NCI-H187 treated with DMSO at 0.1 percent for 48 hours (cell line): ENCODE measurements at places on chromosomes 7 and 10.
A peak's percentile ranks its signal among the peaks of the same experiment; 100 is the strongest.

DNA sequence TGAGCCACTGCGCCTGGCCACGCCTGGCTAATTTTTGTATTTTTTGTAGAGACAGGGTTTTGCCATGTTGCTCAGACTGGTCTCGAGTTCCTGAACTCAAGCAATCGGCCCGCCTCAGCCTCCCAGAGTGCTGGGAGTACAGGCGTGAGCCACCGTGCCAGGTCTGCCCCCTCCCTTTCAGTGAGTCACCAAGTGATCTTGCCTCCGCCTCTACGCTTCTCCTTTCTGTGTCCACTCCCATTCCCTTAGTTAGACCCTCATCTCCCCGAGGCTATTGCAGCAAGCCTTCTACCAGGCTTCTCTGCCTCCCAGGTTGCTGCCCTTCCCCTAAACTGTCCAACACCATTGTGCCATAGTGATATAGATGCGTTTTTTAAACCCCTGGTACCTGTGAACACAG, 32.9 kb downstream of the CDC123 start:
- DNase-seq = no peak

DNA sequence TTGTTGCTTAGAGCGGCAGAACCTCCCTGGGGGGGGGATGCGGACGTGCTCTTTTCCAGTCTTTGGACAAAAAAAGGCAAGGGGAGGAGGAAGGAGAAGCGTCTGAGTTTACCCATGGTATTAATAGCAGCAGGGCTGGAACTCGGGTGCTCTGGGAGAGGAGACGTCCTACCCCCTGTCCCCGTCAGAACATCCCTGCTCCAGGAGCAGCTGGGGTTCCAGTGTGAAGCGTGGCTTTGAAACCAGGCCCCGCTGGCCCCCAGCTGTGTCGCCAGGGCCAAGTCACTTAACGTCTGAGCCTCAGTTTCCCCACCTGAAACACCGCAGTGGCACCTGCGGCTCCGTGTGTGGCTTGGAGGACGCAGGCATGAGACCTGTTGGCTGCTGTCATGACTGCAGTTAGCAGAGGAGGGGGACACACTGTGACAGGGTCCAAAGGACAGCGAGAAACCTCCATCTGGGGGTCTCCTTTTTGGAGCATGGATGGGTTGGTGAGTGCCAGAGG, 1.4 kb downstream of the AMZ1 start:
- no peak for DNase-seq

DNA sequence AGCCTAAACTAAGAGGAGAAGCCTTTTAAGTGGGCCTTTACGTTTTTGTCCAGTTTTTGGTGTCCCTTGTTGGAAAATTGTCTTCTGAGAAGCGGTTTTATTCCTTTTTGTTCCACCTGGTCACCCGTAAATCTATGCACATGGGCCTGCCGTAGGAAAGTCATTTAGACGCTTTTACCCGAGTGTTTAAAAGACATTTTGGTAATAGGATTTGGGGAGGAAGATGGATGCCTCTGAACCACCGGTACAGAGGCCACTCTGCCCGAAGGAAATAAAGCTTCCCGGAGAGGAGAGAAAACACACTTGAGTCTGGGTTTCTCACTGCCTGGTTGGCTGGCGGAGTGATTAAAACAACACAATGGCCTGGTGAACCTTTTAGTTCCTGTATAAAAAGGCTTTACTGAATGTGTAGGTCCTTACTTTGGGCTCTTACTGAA, 760 bp downstream of the THNSL1 start:
- peak; percentile 5 for DNase-seq

DNA sequence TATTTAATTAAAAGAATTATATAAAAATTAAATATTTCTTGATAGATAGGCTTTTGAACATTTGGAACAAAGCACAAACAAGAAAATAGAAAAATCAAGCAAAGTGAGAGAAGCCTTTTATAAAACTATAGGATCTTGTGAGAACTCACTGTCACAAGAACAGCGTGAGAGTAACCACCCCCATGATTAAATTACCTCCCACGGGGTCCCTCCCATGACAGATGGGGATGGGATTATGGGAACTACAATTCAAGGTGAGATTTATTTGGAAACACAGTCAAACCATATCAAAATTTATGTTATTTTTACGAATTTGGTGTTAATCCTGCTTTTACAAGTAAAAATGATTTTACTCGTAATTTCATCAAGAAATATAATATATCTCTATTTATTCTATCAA, 1136.1 kb upstream of the POT1 start:
- DNase-seq = no peak

- DNase-seq = no peak
Measured at GRCh38 chr7:45021604-45022296, 21.7 kb downstream of the CCM2 start.

GRCh38 chr10:31623466-31623865, 304.4 kb downstream of the ZEB1 start:
- DNase-seq = no peak
